ENCODE measurements at places on chromosomes 1 and 21. TPM values are rescaled to one million over a fixed set of nuclear protein-coding genes. Genes with fewer than 3 reads are reported as not detected.

GRCh38 chr21:29237110-29238052 lies 61.3 kb upstream of the BACH1 start:
- peak; percentile 7 for DNase-seq

GRCh38 chr21:35005077-35005476 lies 44.0 kb downstream of the RUNX1 start:
- no peak for DNase-seq

DNA sequence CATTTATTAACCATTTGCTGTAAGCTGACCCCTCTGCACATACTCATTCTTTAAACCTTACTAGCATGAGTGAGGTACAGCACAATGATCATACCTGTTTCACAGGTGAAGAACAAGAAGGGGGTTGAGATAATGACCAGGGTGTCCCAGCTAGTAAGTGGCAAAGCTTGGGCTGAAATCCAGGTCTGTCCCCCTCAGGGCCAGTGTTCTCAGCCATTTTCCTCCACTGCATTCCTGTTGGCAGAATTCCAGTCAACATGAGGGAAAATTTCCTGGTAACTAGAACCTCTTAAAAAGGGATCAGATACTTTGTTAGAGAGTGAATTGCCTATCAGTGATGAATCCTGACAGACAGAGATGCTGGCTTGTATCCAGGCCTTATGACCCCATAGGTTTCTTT lies 48.1 kb downstream of the SPATA46 start:
- DNase-seq, result no peak

GRCh38 chr1:212635141-212635631 lies 26.6 kb downstream of the ATF3 start:
- DNase-seq, result no peak

GRCh38 chr1:170672316-170672715 lies 8.4 kb downstream of the PRRX1 start:
- DNase-seq, result no peak

The MAP1LC3C gene
- 4.2 TPM for total RNA-seq

The PAPPA2 gene
- total RNA-seq, result 1.2 TPM

All from thyroid gland (tissue), 4 donors.